ENCODE measurements at places on chromosomes 3 and 15. TPM values are rescaled to one million over a fixed set of nuclear protein-coding genes. Genes with fewer than 3 reads are reported as not detected.

- no peak overlapping the region for H3K27ac ChIP-seq
- H3K27me3 ChIP-seq = no peaks in the 10 kb centered on the region
Measured at GRCh38 chr3:188789251-188789650, 382.5 kb upstream of the TPRG1 start.

DNA sequence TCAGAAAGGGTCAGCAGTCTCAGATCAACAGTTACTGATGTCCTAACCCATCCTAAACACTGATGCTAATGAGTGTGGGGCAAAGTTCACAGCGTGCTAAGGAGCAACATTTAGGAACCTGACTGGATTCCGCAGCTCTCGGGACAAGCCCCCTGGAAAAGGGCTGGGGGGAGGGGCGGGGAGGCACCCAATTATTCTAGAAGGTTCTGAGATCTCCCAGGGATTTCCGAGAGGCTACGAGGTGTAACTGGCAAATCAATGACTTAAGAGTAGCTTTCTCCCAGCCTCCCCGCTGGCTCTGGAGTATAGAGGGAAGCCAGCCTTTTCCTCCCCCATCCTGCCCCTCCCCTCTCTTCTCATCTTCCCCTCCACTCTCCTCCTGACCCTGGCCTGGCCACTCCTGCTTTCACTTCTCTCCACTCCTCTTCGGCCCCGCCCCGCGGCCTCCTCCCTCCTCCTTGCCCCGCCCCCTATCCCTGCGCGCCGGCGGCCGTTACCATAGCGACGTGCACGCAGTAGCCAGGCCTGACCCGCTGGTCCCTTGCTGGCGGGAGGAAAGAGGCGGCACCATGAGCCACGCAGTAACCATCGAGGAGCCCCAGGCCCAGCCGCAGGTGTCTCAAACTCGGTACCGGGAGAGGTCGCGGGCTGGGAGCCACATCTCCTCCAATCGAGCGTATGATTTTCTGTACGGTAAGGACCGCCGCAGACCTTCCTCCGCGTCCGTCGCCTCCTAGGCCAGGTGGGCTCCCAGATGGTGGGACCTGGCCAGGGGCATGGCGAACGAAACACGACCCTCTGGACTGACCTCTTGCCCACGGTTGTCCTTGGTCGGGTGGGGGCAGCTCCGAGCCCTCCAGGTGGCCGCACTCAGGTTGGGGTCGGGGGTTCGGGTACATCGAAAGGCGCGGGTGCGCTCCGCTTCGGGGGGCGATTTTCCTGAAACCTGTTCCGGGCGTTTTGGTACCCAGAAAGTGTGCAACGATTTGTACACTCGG lies at the start of gene CFAP91:
TSS of gene CFAP91 (plus strand) at position 493 of the 998 bp plus-strand sequence. CDS start at position 570, 77 bp downstream.
- no peaks in the 10 kb centered on the region for H3K27me3 ChIP-seq
- no peaks in the 10 kb centered on the region for H3K36me3 ChIP-seq
- no peak within 1 kb of the TSS for H3K27ac ChIP-seq
- H3K4me3 ChIP-seq = peak within 1 kb of the TSS; percentile 68

- H3K4me1 ChIP-seq = peaks cover 36% of the 10 kb centered on the region
- H3K27me3 ChIP-seq = no peaks in the 10 kb centered on the region
- no peak overlapping the region for H3K4me3 ChIP-seq
Measured at GRCh38 chr3:119601154-119601553, 3.5 kb downstream of the PLA1A start.

GRCh38 chr3:45776301-45776595 lies 20.1 kb downstream of the SLC6A20 start:
- no peak overlapping the region for H3K4me3 ChIP-seq
- DNase-seq = no peak
- H3K27me3 ChIP-seq = no peaks in the 10 kb centered on the region
- no peaks in the 10 kb centered on the region for H3K4me1 ChIP-seq

Gene SAMMSON
- polyA plus RNA-seq = not detected

DNA sequence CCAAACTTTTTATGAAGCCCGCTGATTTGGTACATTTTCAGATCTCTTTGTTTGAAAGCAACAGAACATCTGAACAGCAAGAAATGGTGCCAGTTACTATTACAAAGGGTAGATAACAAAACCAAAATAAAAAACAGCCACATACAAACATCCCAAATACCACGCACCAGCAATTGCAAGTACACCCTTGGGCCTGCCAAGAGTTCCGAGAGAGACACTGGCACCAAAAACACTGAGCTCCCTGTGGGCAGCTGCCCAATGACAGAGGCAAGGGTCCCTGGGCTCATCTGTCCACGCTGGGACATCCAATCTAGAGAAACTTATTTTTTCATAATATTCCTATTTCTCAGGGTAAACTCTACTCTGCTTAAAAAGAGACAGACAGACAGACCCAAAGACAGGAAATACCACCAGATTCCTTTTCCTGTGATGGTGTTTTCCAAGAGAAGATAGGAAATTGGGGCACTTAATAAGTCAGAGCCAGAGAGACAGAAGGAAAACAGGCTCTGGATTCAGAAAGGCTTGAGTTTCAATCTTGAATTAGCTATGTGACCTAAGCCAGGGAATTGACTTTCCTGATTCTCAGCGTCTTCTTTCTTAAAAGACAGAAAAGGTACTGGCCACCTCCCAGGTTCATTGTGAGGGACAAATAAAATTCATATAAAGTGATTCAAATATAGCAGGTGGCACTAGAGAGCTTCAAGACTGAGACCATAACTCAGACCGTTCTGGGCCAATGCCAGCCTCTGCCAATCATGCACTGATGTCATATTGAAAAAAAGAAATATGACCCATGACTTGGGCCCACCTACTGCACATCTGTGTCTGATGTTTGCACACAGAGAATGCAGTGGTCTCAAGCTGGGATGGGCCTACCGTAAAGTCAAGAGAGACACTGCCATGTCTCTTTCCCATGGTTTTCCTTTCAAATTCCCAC lies 61.3 kb downstream of the FOXP1 start:
- peaks cover 14% of the 10 kb centered on the region for H3K4me1 ChIP-seq
- H3K27ac ChIP-seq = peak overlapping the region; percentile 59
- H3K36me3 ChIP-seq = no peaks in the 10 kb centered on the region
- DNase-seq = no peak

Gene ROPN1
- not detected for polyA plus RNA-seq

- H3K4me3 ChIP-seq = no peak overlapping the region
- peaks cover 7% of the 10 kb centered on the region for H3K4me1 ChIP-seq
- no peak for DNase-seq
Measured at GRCh38 chr3:128992926-128993460, 883 bp downstream of the CFAP92 start.

DNA sequence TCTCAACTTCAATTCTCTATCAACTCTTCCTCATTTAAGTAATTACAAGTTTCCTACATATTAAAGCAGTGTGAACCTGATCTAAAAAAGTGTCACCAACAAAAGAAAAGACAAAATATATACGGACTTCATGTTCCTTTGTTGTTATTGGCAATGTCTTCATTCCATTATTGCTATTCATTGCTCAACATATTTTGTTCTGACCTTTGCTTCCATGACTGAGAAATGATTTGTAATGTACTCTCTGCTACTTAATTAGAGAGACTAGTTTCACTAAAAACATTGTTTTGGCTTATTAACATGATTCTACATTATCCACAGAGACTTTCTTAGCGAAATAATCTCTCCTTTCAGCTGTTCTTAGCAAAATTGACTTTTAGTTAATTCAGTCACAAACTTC lies 657.2 kb upstream of the ROBO1 start:
- H3K27me3 ChIP-seq = no peaks in the 10 kb centered on the region
- no peak overlapping the region for H3K4me3 ChIP-seq

Gene ULK3
- polyA plus RNA-seq = 42.8 TPM

DNA sequence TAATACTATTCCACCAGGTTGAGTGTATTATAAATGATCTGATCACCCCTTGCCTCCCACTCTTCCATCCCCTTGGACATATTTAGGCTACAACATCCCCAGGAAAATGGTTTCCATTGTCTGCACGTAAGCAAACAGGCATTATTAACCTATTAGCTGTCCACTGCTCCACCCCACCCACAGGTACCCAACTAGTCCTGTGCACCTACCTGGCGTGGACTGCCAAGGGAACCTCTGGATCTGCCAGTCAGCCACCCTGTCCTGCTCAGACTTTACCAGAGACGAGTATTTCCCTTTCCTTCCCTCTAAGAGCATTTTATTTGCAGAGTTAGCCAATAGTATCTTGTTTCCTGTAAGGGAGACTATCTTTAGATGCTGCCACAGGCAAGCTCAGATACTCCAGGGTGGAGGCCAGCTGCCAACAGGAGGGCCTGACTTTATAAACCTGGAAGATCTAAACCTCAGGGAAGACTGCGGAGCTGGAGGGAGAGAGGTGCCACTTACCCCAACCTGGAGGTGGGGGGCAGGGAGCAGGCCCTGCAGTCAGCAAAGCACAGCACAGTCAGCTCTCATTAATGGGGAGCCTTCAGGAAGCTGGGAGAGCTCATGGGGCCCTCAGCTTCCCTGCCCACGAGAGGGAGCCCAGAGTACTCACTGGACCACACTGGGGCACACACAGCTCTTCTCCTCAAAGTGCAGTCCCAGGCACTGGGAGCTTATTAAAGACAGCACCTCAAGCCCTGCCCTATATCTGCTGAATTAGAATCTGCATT lies at the start of gene CX3CR1:
TSS of gene CX3CR1 (minus strand) at position 292 of the 773 bp plus-strand sequence. CDS start 13,527 bp downstream, outside the sequence.
- H3K4me3 ChIP-seq = peak within 1 kb of the TSS; percentile 46
- DNase-seq = peak; percentile 24
- H3K4me1 ChIP-seq = peaks cover 14% of the 10 kb centered on the region
- peak within 1 kb of the TSS; percentile 79 for H3K27ac ChIP-seq

DNA sequence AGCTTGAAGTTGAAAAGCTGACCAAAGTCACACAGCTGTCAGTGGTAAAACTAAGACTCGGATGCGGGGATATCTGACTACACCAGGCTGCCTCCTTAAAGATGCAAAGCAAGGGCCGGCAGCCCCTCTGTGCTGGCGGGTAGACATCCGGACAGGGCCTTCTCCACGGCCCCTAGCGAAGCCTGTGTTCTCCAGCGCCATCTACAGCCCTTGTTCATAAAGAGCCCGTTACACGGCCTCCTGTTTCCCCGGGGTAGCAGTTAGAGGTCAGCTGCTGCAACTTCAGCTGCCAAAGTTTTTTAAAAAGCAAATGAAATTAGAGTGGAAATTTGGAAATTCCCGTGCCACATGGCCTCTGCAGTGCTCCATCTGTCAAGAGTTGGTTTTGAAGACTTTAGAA lies 383.0 kb downstream of the TBL1XR1 start:
- H3K4me1 ChIP-seq = no peaks in the 10 kb centered on the region
- H3K27ac ChIP-seq = no peak overlapping the region
- DNase-seq = peak; percentile 27
- no peak overlapping the region for H3K4me3 ChIP-seq
- no peaks in the 10 kb centered on the region for H3K27me3 ChIP-seq

GRCh38 chr3:69882560-69882959 lies 117.0 kb upstream of the SAMMSON start:
- peaks cover 20% of the 10 kb centered on the region for H3K4me1 ChIP-seq
- no peaks in the 10 kb centered on the region for H3K27me3 ChIP-seq
- no peaks in the 10 kb centered on the region for H3K36me3 ChIP-seq
- no peak overlapping the region for H3K27ac ChIP-seq
- no peak for DNase-seq

- peaks cover 3% of the 10 kb centered on the region for H3K27me3 ChIP-seq
- H3K4me1 ChIP-seq = peaks cover 8% of the 10 kb centered on the region
- no peak overlapping the region for H3K27ac ChIP-seq
- DNase-seq = no peak
- H3K36me3 ChIP-seq = no peaks in the 10 kb centered on the region
Measured at GRCh38 chr3:72334681-72335457, 513.4 kb downstream of the SHQ1 start.

- no peaks in the 10 kb centered on the region for H3K36me3 ChIP-seq
- DNase-seq = peak; percentile 60
- peak overlapping the region; percentile 97 for H3K27ac ChIP-seq
- H3K4me3 ChIP-seq = peak overlapping the region; percentile 0
- peaks cover 88% of the 10 kb centered on the region for H3K4me1 ChIP-seq
Measured at GRCh38 chr3:52845691-52846431, 11.0 kb upstream of the MUSTN1 start.

GRCh38 chr3:78645628-78646310 lies 1122.0 kb downstream of the ROBO1 start:
- peaks cover 1% of the 10 kb centered on the region for H3K36me3 ChIP-seq
- no peak for DNase-seq
- no peak overlapping the region for H3K4me3 ChIP-seq
- H3K4me1 ChIP-seq = no peaks in the 10 kb centered on the region
- H3K27me3 ChIP-seq = no peaks in the 10 kb centered on the region
- no peak overlapping the region for H3K27ac ChIP-seq

- DNase-seq = no peak
- H3K27me3 ChIP-seq = no peaks in the 10 kb centered on the region
Measured at GRCh38 chr3:52774066-52774713, 3.2 kb upstream of the ITIH1 start.

GRCh38 chr3:8760506-8760905 lies 8.9 kb downstream of the OXTR start:
- H3K27me3 ChIP-seq = no peaks in the 10 kb centered on the region
- H3K36me3 ChIP-seq = no peaks in the 10 kb centered on the region
- DNase-seq = no peak
- H3K4me3 ChIP-seq = no peak overlapping the region

GRCh38 chr3:195815169-195815771 lies 3.5 kb upstream of the MUC4 start:
- no peaks in the 10 kb centered on the region for H3K4me1 ChIP-seq
- no peak overlapping the region for H3K27ac ChIP-seq
- no peak overlapping the region for H3K4me3 ChIP-seq
- no peak for DNase-seq

GRCh38 chr3:140165781-140166180 lies 230.8 kb downstream of the CLSTN2 start:
- H3K27ac ChIP-seq = no peak overlapping the region
- no peak overlapping the region for H3K4me3 ChIP-seq
- H3K36me3 ChIP-seq = no peaks in the 10 kb centered on the region
- no peaks in the 10 kb centered on the region for H3K4me1 ChIP-seq

DNA sequence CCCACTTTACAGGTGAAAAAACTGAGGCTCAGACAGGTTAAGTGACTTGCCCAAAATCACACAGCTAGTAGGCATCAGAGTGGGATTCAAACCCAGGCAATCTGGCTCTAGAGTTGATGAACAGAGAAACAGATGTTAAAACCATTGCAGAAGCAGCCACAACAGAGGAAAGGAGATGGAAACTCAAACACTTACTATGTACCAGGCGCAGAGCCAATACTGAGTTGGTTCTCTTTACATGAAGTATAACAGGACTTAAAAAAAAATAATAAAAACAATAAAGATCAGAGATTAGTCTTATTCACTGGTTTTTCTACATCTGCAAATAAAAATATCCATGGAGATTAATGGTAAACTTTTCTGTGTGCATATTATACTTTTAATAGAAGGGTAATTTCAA lies 84.9 kb upstream of the SPATA12 start:
- H3K4me3 ChIP-seq = no peak overlapping the region
- no peaks in the 10 kb centered on the region for H3K36me3 ChIP-seq
- no peaks in the 10 kb centered on the region for H3K27me3 ChIP-seq
- DNase-seq = no peak
- no peaks in the 10 kb centered on the region for H3K4me1 ChIP-seq
- no peak overlapping the region for H3K27ac ChIP-seq

DNA sequence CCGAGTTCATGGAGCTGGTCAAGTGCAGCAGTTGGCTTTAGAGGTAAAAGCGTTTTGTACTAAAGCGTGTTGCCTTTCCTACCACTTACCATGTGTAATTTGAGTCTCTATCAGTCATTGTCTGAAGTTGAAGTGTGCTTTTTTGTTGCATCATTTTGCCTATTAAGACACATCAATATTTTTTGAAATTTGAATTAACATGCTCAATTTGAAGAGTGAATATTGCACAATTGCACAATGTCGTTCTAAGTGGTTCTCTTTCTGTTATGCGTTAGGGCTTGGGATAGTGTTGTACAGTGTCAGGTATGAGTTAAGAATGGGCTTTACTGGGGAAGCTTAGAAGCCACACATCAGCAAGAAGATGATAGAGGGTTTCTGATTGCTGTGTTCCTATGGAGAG lies 84.0 kb upstream of the ACKR4 start:
- peaks cover 100% of the 10 kb centered on the region for H3K36me3 ChIP-seq
- no peaks in the 10 kb centered on the region for H3K27me3 ChIP-seq

- DNase-seq = no peak
- H3K27me3 ChIP-seq = no peaks in the 10 kb centered on the region
- no peak overlapping the region for H3K27ac ChIP-seq
Measured at GRCh38 chr3:26768068-26768651, 145.6 kb downstream of the LRRC3B start.

Data from psoas muscle (tissue), 8 donors.